ENCODE measurements at places on chromosomes 1 and 21.

- DNase-seq = no peak
These were observed 57.9 kb upstream of the S1PR1 start for GRCh38 chr1:101178688-101179491.

- DNase-seq = no peak
These were observed 27.7 kb downstream of the TRIM11 start for GRCh38 chr1:228378873-228379460.

- DNase-seq = no peak
These were observed 307.3 kb downstream of the BRINP3 start for GRCh38 chr1:190170321-190170720.

DNA sequence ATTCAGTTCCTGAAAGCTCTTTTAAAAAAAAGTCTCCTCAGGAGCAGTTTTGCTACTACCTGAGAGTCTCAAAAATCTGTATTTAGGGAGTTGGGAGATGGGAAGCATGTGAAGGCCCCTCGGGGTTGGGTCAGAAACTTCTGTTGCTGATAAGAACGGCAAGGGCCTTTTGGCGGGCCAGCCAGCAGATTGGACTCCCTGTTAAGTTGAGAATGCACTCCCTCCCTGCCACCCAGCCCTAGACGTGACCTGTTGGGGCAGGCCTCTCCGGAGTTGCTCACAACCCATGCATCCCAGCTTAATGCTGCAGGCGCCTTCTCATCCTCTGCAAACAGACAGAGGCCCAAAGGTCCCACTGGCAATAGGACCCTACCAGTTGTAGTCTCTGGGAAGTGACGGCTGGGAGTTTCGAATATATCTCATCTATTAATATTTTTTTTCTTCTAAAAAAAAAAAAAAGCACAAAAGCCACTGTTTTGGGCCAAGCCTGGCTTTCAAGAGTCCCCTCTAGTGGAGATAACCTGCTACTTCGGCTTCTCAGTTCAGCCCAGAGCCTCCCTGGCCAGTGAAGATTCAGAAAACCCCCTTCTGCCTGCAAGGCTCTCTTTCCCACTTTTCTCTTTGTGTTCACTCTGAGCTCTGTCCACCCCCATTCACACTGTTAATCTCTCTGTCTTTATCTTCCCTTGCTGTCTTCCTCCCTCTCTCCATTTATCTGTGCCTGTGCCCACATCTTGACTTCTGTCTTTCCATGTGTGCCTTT is 5.3 kb downstream of the PLXNA2 start:
- peak; percentile 13 for DNase-seq

GRCh38 chr1:228210076-228210651 is 2.3 kb downstream of the OBSCN start:
- no peak for DNase-seq

DNA sequence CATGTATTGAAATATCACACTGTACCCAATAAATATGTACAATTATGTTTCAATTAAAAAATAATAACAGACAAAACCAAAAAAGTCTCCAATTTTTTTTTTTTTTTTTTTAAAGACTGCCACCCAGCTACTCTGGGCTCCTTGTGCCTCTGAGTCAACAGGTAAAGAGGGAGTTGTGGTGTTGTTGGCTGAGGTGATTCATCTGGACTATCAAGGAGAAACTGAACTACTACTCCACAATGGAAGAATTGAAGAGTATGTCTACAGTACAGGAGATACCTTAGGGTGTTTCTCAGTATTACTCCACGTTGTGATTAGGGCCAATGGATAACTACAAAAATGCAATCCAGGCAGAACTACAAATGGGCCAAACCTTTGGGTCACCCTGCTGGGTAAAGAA is 67.9 kb downstream of the SCMH1 start:
- DNase-seq = no peak

DNA sequence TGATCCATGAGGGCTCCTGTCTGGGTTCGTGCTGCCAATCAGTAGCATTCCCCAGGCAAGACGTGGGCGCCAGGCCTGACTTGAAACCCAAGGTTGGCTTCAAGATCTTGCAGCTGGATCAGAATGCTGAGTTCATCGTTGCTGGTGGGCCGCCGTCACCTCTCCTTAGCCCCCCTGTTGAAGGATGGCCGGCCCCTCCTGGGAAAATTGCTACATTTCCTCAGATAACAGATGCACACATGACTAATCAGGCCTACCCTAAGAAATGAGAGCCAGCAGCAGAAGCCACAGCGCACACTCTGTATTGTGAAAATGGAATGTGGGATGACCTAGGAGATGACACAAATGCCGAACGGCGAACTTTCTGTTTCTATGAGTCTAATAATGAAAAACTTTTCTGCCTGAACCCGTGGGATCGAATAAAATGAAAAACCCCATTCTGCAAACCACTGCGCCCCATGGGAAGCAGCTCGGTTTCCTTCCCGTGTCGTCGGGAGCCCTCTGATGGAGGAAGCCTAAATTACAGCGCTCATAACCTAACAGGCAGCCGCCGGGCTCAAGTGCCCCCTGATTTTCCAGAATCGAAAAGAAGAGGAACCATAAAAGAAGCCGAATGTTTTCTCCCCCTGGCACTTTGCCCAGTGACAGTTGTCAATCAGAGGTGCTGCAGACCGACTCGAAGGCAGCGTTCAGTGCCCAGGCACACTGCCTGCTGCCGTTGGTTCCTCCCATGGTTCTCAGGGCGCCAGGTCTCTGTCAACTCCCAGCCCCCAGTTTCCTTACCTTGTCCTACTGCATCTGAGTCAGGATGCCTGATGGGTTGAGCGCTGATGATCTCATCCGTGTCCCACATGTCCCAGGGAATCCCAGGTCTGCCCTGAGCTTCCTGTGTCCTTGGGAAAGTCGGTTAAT is 38.2 kb upstream of the H6PD start:
- DNase-seq = peak; percentile 77

GRCh38 chr1:1400576-1401456 is 1.7 kb upstream of the CCNL2 start:
- no peak for DNase-seq

- DNase-seq = no peak
These were observed 161.5 kb upstream of the SAMSN1 start for GRCh38 chr21:14707511-14708020.

DNA sequence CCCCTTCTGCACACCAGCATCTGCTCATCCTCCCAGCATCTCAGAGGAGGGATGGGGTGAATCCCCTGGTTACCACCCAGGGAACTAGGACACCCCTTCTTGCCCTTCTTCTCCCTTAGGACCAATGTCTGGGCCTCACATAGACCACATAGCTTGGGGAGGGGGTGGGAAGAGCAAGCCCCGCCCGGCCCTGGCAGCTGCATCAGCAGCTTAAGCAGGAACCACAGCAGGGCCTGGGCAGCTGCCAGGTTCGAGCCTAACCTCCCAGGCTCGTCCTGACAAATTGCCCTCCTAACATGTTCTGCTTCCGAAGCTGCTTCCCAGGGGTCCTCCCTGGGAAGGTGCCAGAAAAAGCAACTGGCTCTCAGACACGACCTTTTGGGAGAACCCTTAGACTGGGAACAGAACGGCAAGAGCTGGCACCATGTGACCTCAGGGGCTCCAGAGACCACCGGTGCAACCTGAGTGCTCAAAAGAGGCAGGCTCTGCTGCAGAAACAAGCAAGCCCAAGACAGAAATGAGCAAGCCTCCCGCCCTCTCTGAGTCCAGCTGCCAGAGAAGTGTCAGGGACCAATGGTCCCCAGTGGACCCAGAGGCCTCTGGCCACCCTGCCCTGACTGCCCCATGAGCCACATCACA is 18.4 kb upstream of the CLSTN1 start:
- DNase-seq = no peak

DNA sequence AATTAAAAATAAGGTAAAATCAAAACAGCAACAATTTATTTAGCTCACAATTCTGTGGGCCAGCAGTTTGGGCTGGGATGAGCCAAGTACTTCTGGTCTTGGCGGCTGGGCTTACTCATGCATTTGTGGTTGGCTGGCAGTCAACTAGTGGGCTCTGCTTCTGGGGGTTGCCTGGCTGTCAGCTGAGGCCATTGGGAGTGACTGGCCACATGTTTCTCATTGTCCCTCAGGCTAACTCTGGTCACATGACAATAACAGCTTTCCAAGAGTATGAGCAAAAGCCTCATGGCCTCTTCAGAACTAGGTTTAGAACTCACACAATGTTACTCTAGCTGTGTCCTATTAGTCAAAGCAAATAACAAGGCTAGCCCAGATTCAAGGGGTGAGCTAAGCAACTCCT is 15.6 kb upstream of the CHIA start:
- DNase-seq = no peak

- DNase-seq = no peak
These were observed 86.0 kb upstream of the ZBTB40 start for GRCh38 chr1:22365331-22366295.

DNA sequence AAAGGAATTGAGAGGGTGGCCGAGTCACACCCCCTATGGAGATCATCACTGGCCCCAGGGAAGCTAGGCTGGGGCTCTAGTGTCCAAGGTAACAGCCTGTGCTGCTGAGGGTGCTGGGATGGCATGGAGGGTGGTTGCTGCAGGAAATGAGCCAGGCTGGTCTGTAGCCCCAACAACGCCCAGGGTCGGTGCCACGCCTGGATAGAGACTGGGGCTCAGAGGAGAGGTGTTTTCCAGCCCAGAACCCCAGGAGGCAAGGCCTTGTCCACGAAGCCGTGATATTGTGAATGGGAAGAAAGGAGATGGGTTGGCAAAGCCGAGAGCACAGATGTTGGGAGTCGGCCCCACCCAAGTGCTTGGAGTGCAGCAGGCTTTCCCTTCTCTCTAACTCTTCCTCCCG is 68.9 kb upstream of the ACTRT2 start:
- no peak for DNase-seq

- DNase-seq = no peak
These were observed 28.9 kb downstream of the S100A6 start for GRCh38 chr1:153506831-153507413.

DNA sequence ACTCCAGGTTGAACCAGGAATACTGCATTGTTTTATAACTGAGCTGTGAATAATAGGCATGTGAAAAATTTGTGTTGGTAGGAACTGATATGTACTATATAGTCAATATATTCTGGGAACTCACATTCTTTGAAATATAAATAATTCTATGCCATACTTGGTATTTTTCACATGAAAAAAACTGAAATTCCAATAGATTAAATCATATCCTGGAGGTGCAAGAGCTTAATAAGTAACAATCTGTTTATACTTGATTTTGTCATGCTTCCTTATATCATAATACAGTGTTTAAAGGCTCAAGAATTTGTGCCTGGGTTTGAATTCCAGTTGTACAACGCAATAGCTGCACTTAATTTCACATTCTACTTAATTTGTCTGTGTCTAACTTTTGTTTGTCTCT is 387.0 kb downstream of the USP25 start:
- no peak for DNase-seq
